ENCODE measurements at places on chromosomes 11 and 22.

- no peak for ATAC-seq
Observed at GRCh38 chr11:125166764-125167291, 2.3 kb downstream of the PKNOX2 start.

GRCh38 chr11:18578975-18579598 is 9.4 kb downstream of the UEVLD start:
- ATAC-seq: no peak

DNA sequence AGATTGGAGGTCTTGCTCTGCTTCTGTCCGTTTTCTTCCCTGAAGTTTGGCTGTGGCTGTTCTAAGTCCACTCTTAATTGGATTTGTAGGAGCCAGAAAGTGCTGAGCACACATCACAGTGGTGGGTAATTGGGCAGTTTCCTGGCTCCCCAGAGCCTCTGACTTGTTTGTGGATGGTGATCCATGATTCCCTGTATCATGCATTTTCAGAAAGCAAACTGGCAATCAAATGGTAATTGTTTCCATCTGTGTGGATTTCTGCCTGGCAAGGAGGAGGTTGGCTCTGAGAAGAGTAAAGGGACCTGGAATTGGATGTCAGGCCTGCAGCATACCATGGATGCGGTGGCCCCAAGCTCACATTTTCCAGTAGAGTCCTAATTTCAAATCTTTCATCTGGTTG is 49.5 kb downstream of the PPFIBP2 start:
- ATAC-seq: no peak

- no peak for ATAC-seq
Observed at GRCh38 chr11:105670811-105671210, 60.9 kb downstream of the GRIA4 start.

DNA sequence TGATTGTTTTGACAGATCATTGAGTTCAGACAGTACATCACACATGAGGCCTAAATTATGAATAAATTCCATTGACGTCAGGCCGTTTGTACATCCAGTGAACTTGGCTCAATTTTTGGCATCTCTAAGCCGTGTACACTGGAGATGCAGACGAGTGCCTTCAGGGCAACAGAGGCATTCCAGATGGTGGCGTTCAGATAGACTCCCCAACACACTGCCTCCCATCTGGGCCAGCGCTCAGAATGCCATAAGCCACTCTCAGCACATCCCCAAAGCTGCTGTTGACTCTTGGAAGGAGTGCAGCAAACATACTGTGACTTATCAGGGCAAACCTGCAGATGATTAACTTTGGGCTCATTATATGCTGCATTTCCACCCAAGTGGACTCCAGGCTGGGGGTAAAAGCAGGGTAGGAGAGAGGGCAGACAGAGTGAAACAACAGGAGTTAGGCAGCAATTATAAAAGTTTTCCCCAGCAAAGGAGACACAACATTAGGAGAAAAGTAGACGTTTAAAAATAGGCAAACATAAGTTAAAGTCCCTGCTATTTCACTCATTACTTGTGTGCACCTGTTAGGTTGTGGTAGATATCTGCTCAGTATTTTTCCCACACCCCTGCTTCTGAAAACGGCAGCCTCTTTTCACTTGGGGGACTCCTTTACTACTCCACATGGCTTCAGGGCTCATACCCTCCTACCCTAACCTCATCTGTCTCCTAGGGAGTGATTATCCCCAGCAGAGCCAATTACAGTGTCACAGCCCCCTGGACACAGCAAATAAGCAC is 60.2 kb upstream of the PDE3B start:
- no peak for ATAC-seq

DNA sequence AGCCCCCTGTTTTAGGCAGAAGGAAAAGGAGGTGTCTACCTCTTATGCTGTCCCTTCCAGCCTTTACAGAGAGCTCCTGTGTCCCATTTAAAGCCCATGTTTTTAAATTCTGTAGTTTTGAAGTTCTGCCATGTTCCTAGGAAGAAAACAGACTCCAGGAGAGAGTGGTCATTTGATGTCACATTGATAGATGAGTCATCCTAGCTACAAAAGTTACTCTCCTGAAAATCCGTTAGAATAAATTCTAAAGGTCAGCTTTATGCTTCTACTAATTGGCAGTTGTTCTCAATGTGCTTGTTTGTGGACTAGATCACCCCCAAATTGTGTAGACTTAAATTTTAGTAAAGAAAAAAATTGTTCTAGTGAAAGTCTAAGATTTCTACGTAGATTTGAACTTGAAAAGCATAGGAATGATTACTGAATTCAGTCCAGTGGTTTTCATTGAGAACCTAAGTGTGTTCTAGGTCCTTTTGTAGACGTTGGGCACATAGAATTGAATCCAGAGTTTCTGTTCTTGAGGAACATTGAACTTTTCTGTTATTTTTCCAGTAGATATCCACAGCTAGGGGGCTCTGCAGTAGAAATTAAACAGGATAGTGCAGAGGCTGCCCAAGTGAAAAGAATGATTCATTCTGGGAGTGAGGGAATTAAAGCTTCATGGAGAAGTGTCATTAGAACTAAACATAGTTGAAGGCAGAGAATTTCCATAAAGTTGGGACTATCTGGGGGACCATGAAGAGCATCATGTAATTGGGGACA is 140.6 kb upstream of the RASSF10 start:
- ATAC-seq: no peak

GRCh38 chr22:49413551-49413950 is 414.1 kb downstream of the BRD1 start:
- ATAC-seq: no peak

- no peak for ATAC-seq
Observed at GRCh38 chr22:45544588-45545170, 42.0 kb downstream of the FBLN1 start.
